Vagina (tissue), 2 donors: ENCODE measurements at places on chromosomes 2 and 18.

- DNase-seq, result no peak
Observed at GRCh38 chr2:122390406-122390805, 635.0 kb downstream of the TSN start.

DNA sequence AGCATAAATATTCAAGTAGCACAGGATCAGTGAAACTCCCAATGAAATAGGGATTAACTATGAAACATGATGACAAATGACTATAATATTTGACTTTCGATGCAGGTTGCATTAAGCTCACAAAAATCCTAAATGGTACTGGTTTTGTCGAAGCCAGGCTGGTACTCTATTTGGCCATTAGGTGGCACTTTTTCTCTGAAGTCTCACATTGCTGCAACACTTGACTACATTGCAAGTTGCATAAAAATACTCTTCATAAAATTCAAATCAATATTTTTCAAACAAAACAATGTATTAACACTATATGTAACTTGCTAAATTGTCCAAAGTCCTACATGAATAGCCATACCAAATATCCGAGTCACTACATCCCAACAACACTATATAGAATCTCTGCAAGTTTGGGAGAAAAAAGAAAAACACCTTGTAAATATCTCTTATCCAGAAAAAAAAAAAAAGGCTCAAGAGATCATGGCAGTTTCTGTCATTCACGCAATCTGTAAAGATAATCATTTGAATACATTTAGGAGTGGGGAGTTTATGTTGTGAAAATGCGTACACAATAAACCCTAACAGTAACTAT lies 9.5 kb downstream of the RTTN start:
- no peak for DNase-seq

GRCh38 chr2:96548558-96549465 lies 12.3 kb downstream of the ARID5A start:
- no peak for DNase-seq

- DNase-seq, result no peak
Observed at GRCh38 chr2:28978606-28979005, 2.5 kb upstream of the TOGARAM2 start.

DNA sequence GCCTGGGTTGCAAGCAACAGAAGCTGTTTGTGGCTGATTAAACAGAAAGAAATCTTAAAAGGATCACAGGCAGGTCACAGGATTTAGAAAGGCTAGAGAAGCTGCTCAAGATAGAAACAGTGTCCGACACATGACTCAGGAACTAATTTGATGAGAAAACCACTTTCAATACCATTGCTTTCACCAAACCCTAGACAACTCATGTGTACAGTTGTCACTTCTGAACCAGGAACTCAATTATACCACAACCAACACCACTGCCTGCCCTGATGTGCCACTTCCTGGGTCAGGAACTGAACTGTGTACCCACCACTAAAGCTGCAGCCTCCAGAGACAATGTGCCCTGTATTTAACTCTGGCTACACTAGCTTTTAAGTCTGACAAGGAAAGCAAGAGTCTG lies 56.0 kb downstream of the TMEM247 start:
- no peak for DNase-seq

DNA sequence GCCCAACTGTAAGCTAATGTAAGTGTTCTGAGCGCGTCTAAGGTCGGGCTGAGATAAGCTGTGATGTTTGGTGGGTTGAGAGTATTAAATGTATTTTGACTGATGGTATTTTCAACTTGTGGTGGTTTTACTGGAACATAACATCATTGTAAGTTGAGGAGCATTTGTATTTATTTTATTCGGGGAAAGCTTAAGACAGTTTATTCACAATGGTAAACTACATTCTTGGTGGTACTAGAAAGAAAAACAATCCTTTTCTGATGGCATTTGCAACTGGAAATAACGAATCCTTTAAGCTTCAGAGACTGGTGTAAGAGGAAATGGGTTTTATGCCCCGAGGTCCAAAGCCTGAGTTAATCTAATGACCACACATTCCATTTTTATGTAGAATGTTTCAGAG lies 283.3 kb upstream of the NETO1 start:
- no peak for DNase-seq

DNA sequence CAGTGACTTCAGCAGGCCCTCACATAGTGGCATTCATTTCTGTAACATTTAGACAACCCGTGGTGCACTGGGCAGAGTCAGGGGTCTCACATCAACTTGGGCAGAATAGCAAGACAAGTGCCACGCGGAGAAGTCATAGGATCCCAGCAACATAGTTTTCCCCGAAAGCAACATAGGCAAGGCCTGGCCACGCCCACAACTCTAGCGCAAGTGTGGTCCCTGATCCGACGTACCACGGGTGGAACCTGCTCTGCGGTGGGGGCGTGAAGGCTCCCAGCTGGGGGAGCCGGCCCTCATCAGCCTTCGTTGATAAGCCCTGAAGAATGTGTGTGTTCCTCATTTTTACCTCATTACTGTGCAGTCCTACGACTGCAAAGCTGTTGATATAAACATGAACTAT lies 261.2 kb downstream of the EIPR1 start:
- peak; percentile 65 for DNase-seq

DNA sequence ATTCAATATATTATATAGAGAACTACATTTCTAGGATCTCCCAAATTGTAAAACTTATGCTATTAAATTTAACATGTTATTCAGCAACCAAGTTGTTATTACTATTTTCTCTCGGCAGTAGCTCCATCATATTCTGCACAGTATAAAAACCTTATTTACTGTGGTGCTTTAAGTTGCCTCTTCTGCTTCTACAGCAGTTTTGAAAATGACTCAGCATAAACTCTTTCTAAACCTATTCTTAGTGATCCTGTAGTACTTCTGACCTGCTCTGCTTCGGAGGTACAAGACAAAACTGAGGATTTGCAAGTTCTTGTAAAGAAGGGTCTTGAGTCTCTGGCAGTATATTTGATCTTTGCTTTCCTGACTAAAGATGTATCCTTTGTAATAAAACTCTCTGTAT lies 567.2 kb downstream of the TMX3 start:
- no peak for DNase-seq

- DNase-seq, result no peak
Observed at GRCh38 chr2:15708865-15709820, 117.5 kb downstream of the DDX1 start.

- no peak for DNase-seq
Observed at GRCh38 chr2:201507725-201508124, 56.2 kb downstream of the STRADB start.

- DNase-seq, result no peak
Observed at GRCh38 chr2:168119515-168120141, 127.8 kb downstream of the STK39 start.

DNA sequence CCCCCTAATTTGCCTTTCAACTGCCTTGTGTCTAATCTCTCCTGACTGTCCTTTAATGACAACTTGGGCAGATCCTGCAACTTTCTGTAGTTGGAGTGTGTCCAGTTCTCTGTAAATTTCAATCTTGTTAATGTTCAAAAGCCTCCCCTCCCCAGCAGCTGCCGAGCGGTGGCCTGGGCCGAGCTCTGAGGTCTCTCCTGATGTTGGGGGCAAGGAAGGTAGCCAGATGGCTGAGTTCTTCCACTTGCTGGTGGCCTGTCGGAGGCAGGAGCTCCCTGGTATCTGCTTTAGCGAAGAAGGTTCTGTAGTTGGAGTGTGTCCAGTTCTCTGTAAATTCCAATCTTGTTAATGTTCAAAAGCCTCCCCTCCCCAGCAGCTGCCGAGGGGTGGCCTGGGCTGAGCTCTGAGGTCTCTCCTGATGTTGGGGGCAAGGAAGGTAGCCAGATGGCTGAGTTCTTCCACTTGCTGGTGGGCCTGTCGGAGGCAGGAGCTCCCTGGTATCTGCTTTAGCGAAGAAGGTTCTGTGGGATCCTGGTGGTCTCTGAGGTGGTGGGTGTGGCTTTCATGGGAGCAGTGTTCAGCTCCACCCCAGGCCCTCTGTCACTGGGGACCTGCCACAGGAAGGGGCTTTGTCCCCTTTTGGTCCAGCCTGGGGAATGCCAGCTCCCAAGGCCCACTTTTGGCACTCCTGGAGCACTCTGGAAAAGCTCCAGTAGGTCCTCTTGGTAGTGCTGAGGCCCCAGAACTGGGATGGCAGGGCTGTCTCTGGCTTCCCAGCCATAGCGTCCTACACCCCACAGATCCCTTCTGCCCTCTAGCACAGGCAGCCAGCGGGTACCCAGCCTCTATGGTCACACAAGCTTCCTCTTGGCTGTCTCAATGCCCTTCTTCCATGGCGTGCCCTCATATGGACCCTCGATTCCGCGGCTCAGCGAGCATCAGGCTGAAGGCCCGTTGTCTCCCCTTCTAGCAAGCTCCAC lies 211.9 kb downstream of the ALPK2 start:
- no peak for DNase-seq

- no peak for DNase-seq
Observed at GRCh38 chr2:100213595-100213994, 71.2 kb upstream of the AFF3 start.

GRCh38 chr2:22912398-22912797 lies 472.6 kb upstream of the KLHL29 start:
- DNase-seq, result no peak

DNA sequence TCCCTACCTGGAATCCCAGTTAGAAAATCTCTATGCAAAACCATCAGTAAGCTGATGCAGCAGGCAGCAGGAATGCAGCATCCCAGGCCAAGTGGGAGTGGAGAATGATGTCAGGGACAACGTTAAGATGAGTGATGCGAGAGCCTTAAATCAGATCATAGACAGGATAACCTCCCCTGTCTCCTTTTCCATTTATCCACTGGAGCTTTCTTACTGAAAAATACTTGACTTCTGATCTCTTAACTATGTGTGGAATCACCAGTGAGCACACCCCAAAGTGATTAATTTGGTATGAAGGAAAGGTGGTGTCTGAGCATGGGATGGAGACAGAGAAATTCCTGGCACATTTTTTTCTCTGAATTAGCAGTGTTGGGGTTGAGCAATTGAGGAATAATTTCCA lies 98.0 kb downstream of the RND3 start:
- no peak for DNase-seq

- DNase-seq, result no peak
Observed at GRCh38 chr2:25323610-25324189, 18.0 kb downstream of the DNMT3A start.

DNA sequence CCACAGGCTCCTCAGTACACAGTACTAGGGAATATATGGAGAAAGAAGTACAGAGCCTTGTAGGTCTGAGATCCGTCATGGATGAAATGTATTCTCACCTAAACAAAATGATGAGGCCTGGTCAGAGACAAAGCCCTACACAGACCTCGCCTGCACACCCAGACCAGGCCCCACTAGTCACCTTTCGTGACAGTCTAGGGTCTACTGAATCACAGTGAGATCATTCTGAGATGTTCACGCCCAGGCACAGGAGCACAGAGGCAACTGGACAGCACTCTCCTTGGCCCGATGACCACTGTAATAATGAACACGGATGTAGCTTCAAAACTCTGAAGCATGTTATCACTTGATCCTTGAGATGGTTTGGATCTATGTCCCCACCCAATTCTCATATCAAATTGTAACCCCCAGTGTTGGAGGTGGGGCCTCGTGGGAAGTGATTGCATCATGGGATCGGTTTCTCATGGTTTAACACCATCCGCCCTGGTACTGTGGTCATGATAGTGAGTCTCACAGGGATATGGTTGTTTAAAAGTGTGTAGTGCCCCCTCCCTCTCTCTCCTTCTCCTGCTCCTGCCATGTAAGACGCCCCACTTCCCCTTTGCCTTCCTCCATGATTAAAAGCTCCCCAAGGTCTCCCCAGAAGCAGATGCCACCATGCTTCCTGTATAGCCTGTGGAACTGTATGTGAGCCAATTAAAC lies 15.1 kb downstream of the DOCK10 start:
- no peak for DNase-seq

- DNase-seq, result no peak
Observed at GRCh38 chr2:10905006-10905861, 6.5 kb upstream of the KCNF1 start.

GRCh38 chr2:204012072-204012653 lies 75.6 kb downstream of the ICOS start:
- DNase-seq, result no peak

GRCh38 chr2:223929571-223930102 lies 15.5 kb downstream of the WDFY1 start:
- no peak for DNase-seq

DNA sequence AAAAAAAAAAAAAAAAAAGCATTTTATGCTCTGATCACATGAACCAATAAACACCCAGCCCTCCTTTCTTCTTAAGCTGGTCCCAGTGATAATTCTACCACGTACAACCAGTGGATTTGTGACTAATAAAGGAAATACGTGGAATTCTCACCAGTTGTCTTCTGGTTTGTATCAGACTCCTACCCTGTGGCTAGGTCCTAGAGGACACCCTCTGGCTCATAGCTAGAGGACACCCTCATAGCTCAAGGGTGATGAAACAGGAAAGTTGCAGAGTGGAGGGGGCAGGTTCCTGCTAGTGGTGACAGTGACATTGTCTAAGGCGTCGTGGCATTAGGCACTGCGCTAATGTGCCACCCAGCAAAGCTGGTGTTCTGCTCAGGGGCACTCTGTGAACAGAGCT lies 167.8 kb downstream of the BCL11A start:
- DNase-seq, result no peak

GRCh38 chr18:12478269-12479047 lies 70.7 kb downstream of the PRELID3A start:
- no peak for DNase-seq

- DNase-seq, result no peak
Observed at GRCh38 chr2:221125691-221126090, 446.4 kb downstream of the EPHA4 start.

- no peak for DNase-seq
Observed at GRCh38 chr18:56568986-56569385, 69.4 kb downstream of the TXNL1 start.

- no peak for DNase-seq
Observed at GRCh38 chr2:10753156-10753555, 31.7 kb downstream of the ATP6V1C2 start.

- DNase-seq, result no peak
Observed at GRCh38 chr2:50786345-50786744, 245.6 kb downstream of the NRXN1 start.

- DNase-seq, result no peak
Observed at GRCh38 chr2:154556146-154556545, 142.3 kb upstream of the KCNJ3 start.

GRCh38 chr2:111095434-111095833 lies 25.3 kb upstream of the BCL2L11 start:
- no peak for DNase-seq

DNA sequence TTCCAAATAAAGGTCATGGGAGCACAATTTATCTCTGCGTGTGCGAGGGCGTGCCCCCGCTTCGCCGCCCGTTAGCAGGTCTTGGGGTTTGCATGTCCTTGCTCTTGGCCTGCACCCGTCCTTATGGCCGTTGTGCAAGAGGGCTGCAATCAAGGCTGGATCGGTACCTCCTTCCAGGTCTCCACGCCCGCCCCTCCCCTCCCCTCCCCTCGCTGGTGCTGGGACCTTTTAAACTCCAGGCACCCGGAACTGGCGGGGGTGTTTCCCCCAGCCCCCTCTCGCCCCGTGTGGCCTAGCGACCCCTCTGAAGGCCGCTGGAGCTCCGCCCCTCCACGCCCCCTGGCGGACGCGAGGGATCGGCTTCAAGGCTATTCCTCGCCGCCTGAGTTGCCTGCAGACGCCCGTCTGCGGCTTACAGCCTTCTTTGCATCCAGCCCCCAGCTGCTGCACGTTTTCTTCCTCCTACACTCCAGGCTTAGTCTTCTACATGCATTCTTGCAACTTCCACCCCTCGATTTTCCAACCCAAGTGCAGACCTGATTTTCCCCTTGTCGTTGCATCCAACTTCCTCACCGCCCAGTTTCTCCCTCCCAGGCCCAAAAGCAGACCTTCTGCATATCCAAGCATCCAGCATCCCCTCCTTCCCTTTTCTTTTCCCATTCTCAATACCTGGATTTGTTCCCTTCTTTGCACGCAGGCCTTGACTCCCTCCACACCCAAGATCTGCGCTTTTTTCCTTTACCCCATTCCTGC lies 577 bp downstream of the IDH1 start:
- DNase-seq, result peak; percentile 92

- no peak for DNase-seq
Observed at GRCh38 chr18:26654616-26655524, 106.5 kb upstream of the KCTD1 start.
